ENCODE measurements at places on chromosomes 6 and 20.

DNA sequence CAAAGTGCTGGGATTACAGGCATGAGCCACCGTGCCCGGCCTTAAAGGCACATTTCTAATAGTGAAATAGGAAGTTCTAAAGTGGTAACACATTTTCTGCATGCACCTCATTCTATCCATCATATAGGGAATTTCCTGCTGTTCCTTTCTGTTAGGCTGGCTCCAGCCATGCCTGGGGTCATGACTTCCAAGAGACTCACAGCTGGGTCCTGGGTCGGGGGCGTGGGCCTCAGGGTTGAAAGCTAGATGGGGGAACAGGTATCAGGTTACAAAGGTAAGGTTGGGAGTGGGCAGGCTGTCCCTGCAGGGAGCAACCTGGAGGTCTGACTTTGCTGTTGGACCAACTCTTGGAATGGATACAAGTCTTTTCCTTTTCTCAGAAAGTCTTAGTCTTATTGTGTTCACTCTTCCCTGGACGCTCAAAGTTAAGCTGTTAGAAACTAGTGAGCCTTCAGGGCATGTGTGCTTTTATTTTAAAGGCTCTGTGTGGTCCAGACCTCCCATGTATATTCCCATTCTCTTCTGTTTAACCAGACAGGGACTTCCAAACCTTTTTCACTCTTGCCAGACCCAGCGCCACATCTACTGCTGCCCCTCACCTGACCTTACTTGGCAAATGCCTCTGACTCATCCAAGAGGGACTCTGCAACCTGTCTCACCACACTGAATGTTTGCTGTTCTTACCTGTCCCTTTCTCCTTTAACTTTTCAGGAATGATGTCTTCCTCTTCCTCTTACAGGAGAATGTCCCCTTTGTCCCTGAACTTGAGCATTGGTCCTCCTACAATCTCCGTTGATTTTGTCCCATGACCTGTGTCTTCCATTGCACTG is 64.4 kb downstream of the TMEM170B start:
- no peak for DNase-seq

GRCh38 chr6:105995391-105995865 is 90.7 kb upstream of the PRDM1 start:
- no peak for DNase-seq

- DNase-seq, result no peak
Measured at GRCh38 chr20:17833036-17833674, 133.4 kb downstream of the BANF2 start.

- no peak for DNase-seq
Measured at GRCh38 chr6:100592929-100593328, 128.2 kb upstream of the SIM1 start.

DNA sequence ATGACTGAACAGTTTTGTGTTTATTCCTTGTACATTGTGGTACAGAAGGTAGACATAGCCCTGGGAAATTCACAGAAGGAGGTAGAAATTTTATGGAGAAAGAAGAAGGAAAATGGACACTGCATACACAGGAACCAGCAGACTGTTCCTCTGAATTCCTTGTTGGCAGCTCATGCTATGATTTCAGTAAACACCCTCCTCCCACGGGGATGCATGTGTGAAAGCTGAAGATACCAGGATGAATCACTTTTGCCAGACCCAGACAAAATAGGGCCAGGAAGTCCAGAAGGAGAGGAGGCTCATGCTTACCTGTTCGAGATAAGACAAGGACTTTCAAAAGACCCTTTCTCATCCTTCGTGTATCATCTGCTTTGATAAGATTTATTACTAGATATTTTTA is 110.3 kb upstream of the GGTLC1 start:
- DNase-seq, result no peak

DNA sequence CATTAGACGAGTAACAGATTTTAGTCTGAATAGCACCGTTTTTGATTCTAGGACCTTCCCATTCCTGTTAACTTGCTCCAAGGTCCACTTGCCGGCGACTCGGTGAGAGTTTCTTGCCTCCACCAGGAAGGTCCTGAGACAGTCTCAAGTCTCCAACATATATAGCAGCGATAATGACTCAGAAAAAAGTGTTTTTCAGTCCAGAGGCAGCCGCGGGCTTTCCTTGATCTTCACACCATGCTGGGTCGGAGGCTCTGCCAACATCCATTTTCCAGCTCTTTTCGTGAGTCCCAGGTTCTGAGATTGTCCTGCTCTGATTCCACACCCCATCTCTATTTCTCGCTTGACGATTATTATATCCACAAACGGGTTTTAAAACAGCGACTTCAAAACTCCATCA is 170.5 kb downstream of the GPX5 start:
- no peak for DNase-seq

- DNase-seq, result no peak
Measured at GRCh38 chr20:14477125-14477524, 139.7 kb upstream of the FLRT3 start.

DNA sequence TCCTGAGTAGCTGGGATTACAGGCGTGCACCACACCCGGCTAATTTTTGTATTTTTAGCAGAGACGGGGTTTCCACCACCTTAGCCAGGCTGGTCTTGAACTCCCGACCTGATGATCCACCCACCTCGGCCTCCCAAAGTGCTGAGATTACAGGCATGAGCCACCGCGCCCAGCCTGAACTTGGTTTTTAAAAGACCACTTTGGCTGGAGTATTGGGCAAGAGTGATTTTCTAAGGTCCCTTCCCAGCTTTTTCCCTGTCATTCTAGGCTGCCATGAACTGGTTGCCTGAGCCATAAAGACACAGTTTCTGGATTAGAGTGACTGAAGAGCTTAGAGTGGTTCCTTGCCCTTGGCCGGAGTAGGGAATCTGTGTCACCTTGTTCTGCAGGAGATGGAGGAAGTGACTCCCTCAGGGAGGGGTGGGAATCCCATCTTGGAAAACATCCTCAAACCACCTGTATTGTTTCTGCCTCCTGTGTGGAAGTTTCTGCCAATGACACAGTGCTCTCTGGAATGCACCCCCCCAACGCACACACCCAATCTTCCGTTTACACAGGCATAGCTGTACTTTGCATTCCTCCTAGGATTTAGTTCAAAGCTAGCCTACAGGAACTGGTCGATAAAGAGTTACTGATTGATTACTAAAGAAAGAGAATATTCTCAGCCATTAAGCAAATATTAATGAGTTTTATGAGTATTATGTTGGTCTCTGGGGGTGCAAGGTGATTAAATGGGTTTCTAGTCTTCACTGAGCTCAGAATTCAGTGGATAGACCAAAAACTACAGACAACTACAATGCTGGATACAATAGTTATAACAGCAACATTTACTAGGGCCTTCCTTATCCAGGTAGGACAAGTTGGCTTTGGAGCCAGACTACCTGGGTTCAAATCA is 18.2 kb downstream of the BCL2L1 start:
- DNase-seq, result no peak

- DNase-seq, result no peak
Measured at GRCh38 chr6:158056804-158057203, 75.1 kb downstream of the SYNJ2 start.

- DNase-seq, result no peak
Measured at GRCh38 chr20:43151901-43152300, 37.8 kb downstream of the PTPRT start.

DNA sequence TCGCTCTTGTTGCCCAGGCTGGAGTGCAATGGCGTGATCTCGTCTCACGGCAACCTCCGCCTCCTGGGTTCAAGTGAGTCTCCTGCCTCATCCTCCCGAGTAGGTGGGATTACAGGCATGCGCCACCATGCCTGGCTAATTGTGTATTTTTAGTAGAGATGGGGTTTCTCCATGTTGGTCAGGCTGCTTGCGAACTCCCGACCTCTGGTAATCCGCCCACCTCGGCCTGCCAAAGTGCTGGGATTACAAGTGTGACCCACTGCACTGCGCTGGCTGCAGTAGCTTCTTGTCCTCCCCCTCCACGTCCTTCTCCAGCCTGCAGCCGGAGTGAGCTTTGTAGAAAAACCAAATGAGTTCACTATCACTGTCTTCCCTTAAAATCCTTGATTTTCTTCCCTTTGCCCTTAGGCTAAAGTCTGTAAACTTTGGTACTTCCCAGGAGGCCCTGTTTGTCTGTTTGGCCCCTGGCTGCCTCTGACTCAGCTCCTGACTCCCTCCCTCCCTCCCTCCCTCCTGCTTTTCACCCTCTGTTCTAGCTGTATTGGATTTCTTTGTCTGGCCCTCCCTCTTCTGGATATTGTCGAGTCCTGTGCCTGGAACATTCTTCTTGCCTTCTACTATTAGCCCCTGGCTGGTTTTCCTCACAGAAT is 12.9 kb downstream of the PARD6B start:
- DNase-seq, result no peak

DNA sequence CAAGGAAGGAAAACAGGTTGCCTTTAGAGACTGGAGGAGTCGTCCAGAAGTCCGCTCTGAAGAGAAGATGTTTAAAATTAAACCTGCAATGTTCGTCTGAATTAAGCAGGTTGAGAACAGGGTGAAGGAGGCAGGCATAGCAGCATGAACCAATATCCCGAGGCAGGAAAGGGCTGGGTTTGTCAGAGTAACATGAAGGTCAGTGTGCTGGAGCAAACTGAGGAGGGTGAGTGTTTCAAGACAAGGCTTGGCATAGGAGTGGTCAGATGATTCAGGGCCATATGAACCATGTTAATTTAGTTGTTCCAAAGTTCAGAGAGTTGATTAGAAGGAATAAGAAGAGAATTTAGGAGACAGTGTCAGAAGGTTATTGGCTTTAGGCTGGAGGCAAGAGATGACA is 93.3 kb downstream of the UTRN start:
- no peak for DNase-seq

GRCh38 chr6:51112731-51113130 is 294.1 kb downstream of the TFAP2B start:
- DNase-seq, result no peak

DNA sequence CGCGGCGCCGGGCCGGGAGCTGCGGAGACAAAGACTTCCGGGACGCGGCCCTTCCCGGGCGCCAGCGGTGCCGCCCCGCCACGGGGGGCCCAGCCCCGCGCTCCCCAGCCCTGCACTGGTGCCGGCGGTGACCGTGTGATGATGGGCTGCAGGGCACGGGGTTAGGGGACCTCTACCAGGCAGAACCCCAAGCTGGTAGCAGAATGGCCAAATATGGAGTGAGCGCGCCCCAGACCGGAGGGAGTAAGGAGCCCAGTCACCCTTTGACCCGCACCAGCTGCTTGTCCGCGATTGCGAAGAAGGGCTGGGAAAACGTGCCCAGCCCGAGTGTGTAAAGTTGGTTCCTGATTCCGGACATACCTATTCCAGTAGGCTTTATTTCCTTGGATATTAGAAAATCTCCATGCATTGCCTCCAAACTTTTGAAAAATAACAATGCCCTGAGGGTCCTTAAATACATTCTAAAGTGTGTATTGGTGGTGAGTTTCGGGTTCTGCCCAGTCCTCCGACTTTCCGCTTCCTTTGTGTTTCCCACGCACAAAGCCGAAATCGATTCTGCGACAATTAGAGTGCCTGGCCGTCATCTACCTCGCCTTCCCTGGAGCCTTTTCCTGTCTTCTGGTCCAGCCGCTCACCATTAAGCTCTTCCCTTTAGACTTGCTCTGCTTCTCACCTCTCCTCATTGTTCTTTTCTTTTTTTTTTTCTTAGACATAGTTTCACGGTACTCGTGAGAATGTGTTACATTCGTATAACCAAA is 1.1 kb downstream of the ABRACL start:
- no peak for DNase-seq

- DNase-seq, result no peak
Measured at GRCh38 chr6:134962421-134962820, 12.5 kb upstream of the ALDH8A1 start.

GRCh38 chr6:155530219-155530834 is 74.7 kb upstream of the NOX3 start:
- no peak for DNase-seq

DNA sequence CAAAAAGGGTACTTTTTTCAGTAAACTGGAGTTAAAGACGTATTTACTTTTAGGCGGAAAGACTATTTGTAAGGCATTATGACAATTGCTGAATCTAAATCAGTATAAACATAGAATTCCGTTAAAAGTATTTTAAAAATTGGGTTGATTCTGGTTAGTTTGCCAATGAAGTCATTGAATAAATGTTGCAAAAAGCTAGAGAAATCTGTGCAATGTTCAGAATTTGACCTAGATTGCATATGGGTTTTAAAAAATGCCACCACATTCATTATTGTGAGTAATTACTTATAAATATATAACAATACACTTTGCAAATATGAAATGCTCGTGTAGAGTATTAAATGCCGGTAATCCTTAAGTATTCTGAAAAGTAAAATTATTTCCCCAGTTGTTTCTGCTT is 116.5 kb upstream of the EEF1E1 start:
- DNase-seq, result no peak

DNA sequence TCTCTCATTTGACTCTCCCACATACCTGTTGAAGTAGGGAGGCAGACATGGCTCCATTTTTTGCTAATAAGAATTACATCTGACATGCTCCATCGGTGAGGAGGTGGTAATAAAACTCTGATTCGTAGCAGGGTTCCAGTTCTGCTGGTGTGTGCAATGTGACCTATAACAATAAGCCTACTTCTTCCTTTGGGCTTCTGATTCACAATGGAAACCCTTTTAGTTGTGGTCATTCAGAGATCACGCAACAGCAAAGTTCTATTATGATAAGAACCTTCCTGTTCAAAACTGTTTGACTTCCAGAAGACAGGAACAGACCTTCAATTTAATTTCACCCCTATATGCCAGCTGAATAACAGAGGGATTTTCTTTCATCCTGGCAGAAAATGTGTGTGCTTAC is 31.4 kb upstream of the GSTA4 start:
- DNase-seq, result no peak

DNA sequence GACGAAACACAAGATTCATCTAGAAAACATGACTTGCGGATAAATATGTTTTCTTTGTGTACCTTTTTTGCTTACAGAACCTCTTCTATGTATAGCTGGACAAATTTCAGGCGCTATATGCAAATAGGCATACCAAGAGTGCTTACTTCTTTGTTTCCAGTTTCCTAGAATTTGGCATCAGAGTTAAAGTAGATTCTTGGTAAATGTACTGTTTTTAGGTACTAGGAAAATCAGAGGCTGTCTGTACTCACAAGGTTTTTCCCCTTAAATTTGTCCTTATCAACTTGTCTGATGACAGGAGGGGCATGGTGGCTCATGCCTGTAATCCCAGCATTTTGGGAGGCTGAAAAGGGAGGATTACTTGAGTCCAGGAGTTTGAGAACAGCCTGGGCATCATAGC is 124.9 kb upstream of the TMEM170B start:
- no peak for DNase-seq

Data from stimulated activated CD4-positive, alpha-beta T cell treated with anti-CD3 and anti-CD28 coated beads, Interleukin-1b, Interleukin-23, amount 100 ng/mL, for 4 hours (primary cell).